Anterior cingulate cortex (tissue), 58 donors: ENCODE measurements at places on chromosomes 2 and 18.

GRCh38 chr2:33022989-33023727 is 76.4 kb downstream of the LTBP1 start:
- no peak for DNase-seq

- DNase-seq, result no peak
These were observed 647 bp downstream of the CCDC121 start for GRCh38 chr2:27627963-27628766.

DNA sequence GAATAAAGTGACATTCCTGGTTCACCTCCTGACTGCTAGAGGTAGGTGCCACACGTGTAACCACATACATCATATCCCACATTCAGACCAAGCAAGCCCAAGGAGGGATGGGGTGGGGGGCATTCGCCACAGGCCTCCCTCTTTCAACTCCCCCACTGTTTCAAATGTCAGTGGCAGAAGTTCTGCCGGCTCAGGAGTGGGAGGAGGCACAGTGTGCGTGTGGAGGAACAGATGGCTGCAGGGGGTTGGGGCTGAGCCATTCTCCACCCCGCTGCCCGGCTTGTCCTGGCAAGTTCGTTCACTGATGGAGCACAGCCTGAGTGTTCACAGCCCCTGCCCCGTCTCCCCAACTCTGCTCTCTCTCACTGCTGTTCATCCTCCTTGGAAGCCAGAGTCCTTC is 75.4 kb upstream of the TANC1 start:
- DNase-seq, result peak; percentile 22

DNA sequence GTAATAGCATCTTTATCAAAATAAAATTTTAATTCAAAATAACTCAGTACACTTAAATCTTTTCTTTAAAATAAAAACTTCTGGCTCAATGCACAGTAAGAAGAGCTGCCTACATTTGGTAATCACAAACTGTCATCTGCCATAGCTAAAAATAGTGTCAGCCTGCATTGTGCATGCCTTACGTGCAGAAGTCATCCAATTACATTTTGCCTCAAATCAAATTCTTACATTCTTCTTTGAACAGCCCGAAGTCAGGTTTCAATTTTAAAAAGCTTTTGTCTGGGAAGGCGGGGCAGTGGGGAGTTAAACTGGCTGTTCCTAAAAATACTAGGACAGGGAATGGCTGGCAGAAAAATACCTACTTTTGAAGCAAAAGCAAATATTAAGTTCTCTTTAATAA is 51.1 kb downstream of the RTN4 start:
- DNase-seq, result no peak

GRCh38 chr2:203427061-203427460 is 98.9 kb downstream of the ABI2 start:
- DNase-seq, result no peak

DNA sequence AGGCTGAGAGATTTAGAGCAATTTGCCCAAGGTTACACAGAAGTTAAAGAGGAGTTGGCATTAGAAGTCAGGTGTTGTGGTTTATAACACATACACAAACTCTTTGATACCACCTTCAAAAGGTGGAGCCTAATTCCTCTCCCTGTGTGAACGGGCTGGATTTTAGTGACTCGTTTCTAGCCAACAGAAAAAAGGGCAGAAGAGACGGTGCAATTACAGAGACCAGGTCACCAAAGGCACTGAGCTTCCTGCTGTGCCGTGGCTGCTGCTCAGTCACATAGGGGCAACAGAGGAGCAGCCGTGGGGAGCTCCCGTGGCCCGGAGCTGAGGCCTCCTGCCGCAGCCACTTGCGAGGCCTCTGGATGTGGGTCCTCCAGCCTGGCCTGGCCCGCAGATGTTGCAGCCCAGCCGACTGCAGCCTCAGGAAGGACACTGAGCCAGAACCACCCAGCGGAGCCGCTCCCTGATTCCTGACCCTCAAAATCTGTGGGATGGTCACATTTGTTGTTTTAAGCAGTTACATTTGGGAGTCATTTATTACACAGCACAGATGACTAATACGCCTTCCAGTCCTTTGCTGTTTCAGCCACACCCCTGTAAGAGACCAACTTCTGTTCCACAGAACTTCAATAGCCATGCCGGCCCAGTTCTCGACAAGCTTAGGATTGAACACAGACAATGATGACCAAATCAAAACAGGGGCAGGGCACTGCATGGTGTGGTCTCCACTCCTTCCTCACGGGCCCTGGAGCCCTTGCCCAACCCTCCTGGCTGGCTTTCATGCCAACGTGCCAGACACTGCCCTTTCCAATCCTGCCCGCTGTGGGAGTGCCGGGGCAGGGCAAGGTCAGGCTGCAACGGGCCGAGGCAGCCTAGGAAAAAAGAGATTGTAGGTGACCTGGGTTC is 17.1 kb downstream of the EDAR start:
- DNase-seq, result no peak

GRCh38 chr2:12547566-12548170 is 169.1 kb upstream of the TRIB2 start:
- DNase-seq, result no peak

DNA sequence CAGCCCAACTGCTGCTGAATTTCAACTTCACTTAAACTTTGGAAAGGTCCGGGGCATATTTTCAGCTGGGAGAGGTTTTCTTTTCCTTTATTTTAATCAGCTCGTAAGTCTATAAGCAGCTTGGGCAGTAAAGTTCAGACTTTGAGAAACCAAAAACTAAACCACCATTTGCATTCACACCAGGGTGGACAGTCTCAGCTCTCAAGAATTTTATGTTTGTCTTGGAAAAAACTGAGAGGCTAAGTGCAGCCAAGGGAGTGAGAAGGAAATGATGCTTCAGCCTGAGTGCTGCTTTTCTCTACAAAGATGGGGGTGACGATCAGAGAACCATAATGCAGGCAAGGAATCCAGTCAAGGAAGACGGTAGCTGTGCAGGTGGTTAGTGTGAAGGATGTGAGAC is 30.2 kb downstream of the MCFD2 start:
- no peak for DNase-seq

GRCh38 chr2:24819442-24820174 is 26.4 kb downstream of the CENPO start:
- DNase-seq, result no peak

GRCh38 chr2:152106464-152106863 is 7.6 kb upstream of the CACNB4 start:
- no peak for DNase-seq

DNA sequence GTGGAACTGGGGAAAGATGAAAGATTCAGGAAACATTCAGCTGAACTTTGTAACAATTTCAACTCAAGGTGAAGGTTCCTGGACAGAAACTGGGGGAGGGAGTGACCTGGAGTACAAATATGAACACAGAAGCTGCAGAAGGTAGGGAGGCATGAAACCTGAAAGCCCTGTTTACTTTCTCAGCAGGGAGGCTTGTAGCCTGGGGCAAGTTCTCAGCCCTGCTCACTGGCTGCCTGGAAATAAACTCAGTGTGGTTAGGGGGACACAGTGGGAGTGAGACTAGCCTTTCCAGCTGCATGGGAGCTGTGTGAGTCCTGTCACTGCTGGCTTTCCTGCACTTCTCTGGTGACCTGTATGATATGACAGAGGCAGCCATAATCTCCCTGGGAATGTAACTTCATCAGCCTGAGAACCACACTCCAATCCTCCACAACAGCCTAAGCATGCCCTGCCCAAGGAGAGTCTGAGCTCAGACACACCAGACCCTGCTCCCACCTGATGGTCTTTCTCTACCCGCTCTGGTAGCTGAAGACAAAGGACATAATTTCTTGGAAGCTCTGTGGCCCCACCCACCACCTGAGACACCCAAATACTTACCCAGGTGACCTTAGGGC is 77.0 kb downstream of the ZSWIM2 start:
- no peak for DNase-seq

- DNase-seq, result no peak
These were observed 5.3 kb upstream of the ASAP2 start for GRCh38 chr2:9201185-9201891.
